ENCODE measurements at places on chromosomes 1 and 21.

DNA sequence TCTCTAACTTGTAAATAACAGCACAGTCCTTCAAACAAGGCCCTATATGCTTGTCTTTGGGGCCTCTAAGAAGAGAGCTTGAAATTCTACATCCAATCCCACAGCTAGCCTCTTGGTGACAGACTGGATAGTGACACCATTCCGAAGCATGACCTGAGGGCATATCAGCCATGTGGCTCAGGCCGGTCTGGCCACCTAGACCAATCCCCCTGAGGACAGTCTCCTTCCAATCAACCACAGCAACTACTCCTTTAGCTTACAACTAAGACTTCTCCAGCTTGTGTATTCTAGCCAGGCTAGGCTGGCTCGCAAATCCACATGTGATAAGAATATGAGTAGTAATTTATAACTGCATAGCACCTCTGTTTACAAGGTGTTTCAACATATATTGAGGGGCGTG, 14.0 kb downstream of the BCAR3 start:
- DNase-seq, result no peak

GRCh38 chr1:230540421-230541155, 101.7 kb upstream of the COG2 start:
- no peak for DNase-seq

DNA sequence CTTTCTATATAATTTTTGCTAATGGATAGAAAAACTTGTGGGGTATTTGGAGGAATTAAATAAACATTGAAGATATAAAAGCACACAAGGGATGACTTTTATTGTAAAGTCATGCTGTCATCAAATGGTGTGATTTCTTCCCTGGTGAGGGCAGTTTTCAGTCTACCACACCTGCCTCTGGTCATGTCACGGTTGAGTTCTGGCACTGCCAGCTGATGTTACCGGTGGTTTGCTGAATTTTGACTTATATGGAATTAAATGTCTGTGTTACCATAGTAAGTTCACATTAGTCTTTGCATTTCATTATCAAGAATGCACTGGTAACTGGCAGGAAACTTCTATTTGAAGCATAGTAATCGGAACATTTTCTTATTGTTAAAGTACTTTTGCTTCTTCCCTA, 13.4 kb downstream of the S1PR1 start:
- DNase-seq, result no peak

- DNase-seq, result no peak
Observed at GRCh38 chr1:205917466-205918238, 25.6 kb downstream of the SLC26A9 start.

- DNase-seq, result no peak
Observed at GRCh38 chr1:6033124-6033523, 12.6 kb upstream of the KCNAB2 start.

DNA sequence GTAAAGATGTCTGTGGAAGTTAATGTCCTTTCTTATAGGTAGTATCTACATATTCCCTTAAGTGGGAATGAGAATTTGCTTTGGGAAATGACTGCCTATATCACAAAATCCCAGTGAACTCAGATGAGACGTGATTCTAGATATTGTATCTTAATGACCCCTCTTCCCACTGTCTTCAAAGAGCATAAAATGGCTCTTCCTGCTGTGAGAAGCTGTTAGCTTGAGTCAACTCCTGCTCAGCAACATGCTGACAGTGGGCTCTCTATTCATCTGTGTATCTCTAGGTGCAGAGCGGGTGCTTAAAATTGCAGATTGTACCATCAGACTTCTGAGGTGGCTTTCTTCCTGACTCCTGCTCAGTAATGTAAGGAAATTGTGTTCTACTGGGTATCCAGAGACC, 100.6 kb downstream of the SPAG17 start:
- no peak for DNase-seq

DNA sequence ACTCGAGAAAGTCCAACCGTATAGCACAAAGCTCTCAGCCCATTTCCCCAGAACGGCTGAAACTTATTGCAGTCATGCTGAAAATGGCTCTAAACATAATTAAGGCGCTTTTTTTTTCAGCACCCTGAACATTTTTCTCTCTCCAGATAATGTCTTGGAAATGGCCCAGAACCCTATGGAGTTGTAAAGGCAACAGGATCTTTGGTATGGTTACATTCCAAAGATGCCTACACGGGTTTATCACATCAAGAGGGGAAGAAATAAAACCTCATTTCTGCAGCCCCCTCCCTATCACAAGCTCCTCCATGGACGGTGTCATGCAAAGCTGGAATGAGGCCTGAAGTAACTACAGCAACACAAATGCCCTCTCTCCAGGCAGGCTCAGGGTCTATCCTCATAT, 126.4 kb upstream of the GALNT2 start:
- no peak for DNase-seq

- DNase-seq, result no peak
Observed at GRCh38 chr1:97089173-97089572, 367.6 kb downstream of the PTBP2 start.

DNA sequence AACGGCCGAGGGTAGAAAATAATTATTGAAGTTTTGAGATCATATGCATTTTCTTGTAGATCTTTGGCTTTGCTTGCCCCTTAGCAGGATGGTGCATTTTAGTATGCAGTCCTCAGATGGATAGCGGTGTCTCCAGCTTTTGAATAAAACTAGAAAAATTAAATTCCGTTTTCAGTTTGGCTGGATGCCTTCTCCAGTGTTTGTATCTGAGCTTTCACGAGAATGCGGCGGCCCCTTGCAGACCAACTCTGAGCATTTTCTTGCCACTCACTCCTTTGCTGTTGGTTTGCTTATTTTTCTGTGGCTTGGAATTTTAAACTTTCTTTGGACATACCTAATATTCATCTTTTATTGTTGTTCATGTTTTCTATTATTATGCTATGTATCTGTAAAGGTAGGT, 192.6 kb downstream of the NFIA start:
- DNase-seq, result no peak

- DNase-seq, result no peak
Observed at GRCh38 chr1:233373226-233373625, 45.7 kb downstream of the MAP3K21 start.

DNA sequence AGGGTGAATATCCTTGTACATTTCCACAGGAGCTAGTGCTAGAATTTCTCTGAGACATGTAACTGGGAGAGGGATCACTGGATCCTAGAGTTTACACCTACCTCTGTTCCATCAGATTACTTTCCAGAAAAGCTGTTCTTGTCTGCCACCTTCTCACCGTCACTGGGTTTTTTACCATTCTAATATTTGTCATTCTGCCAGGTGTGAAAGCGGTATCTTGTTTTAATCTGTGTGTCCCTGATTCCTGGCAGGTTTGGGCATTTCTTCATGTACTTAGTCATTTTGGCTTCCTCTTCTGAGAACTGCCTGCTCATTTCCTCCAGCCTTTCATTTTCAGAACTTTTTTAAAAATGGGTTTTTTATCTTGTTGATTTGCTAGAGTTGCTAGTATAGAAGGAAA, 5.1 kb downstream of the PMF1 start:
- no peak for DNase-seq

DNA sequence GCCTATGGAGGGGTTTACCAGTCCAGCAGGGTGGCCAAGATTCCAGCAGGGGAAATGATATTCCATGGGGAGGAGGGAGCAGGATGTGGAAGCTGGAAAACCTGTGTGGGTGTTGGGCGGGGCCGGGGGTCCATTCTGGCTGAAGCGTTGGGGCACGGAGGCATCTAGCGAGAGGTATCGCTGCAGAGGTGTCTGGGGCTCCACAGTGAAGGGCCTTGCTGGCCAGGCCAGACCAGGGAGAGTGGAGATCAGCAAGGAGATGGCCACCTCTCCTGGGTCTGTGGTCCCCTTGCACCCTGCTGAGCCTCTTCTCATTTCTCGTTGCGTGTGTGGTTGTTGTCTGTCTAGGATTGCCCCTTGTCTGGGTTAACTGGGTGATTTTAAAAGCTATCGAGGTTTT, 6.2 kb downstream of the COQ8A start:
- DNase-seq, result no peak

DNA sequence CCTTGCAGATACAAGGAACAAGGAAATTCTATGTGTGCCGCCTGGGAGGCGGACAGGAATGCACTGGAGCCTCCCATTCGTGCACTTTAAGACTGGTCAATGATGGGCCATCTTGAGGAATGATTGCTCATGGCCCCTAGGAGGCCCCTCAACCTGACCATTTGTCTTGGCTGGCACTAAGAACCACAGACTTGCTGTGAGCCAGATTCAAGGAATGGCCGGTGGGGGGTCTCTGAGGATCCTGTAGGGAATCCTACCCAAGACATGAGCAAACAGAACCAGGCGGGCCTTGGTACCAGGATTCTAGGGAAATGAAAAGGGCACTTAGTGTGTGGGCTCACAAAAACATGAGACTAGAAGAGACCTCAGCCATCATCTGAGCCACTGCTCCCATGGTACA, 28.1 kb upstream of the GOLT1A start:
- no peak for DNase-seq

DNA sequence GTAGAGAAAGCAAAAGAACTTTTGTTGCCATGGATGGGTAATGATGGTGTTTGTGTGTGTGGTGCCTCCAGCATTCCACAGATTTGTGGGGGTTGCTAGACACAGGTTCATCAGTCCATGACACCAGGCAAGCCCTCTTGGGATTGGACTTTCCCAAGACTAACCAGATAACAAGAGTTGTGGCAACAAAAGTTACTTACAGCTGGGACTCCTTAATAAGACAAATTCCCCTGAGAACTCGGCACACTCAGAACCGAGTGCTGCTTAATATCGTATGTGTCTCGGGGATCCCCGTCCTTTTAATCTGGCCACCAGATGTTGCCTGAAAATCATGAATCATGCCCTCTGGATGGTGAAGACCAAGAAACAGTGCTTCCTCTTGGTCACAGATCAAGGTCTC, 193.3 kb downstream of the AJAP1 start:
- no peak for DNase-seq

DNA sequence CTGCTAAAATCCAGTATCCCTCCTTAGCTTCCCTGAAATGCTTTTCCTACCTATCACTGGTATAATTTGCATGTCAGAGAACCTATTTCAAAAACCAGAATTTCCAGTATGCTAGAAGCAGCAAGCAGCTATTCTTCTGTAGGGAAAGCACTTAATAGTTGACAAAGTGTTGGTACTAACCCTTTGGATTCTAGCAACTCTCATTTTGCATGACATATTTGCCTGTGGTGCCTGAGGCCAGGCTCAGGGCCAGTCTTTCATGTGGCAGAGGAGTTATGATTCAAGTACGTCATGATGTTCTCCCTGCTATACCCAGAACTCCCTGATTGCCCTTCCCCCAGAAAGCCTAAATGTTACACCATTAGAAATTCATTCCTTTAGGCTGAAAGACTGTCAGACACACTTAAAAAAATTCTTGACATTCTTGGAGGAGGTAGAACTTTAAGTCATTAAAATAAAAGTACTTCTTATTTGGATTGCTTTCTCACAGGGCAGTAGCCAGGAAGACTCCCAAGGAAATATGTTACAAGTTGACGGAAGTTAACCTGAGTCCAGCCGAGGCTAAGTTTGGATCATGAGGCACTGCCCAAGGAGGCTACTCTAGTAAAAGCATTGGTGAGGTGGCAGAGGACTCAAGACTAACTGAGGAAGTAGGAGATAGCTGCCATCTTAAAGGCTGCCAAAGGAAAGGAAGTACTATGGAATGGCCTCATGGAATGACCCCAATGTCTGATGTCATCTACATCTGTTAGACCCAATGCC, 298.4 kb upstream of the SPAG17 start:
- DNase-seq, result no peak

GRCh38 chr1:51139474-51139873, 37.4 kb downstream of the C1orf185 start:
- DNase-seq, result no peak

DNA sequence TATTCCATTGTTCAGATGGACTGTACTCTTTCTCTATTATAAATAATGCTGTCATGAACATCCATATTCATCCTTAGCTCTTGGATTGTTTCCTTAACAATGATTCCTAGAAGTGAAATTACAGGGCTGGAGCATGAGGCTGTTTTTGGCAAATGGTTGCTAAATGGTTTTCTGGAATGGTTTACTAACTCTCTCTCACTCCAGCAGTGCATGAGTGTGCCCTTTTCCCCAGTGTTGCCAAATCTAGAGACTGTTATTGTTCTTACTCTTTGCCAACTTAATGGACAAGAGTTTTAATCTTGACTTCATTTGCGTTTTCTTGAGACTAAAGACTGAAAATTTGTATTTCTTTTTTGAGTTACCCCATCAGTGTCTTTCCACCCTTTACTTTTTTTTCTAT, 113.0 kb downstream of the PAPPA2 start:
- no peak for DNase-seq

DNA sequence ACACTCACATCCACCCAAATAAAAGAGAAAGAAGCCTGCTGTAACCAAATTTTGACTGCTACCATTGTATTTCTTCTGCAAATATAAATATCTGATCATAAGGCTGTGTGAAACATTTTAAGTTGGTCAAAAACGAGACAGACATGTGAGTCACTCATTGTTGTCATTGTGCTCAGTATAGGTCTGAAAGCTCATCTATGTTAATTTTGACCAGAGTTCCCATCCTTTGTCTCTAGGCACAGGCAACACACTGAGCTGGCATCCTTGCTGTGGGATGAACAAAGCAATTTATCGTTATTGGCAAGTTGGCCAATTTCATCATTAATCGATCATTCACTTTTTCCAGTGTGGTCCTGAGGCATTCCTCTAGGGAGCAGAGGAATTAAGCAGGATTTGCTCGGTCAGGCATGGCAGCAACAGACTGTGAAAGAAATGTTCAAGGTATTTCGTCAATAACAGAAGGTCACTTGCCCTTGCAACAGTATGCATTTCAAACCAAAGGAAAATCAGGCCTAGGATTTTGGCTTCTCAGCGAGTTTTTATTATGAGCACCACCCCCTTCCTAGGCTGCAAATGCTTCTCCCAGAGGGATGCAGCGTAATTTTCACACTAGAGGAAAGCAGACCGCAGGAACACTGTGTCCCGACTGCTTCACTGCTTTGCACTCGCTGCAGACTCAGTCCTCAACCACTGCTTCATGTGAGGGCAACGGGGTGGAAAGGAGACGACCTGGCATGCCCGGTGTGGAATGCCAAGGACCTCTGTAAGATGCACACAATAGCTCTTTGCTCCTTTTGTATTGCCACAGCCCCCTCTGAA, 87.9 kb upstream of the SMYD2 start:
- DNase-seq, result no peak

DNA sequence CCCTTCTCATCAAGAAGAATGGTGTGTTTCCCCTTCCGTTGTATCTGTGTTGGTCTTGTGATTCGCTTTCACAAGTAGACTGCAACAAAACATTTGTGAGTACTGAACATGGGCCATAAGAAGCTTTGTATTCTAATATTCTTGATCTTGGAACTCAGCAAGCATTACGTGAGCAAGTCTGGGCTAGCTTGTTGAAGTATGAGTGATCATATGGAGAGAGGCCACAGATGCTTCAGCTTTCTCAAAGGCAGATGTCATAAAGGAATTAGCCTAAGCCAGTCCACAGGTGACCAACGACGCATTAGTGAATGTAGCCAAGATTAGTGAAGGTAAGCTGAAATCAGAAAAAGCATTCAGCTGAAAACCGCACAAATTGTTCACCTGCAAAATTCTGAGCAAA, 609.6 kb upstream of the NEGR1 start:
- no peak for DNase-seq

- no peak for DNase-seq
Observed at GRCh38 chr1:228804640-228805413, 69.5 kb downstream of the RHOU start.

GRCh38 chr1:41272601-41273000, 30.5 kb upstream of the SCMH1 start:
- no peak for DNase-seq

GRCh38 chr21:28790335-28790734, 202.3 kb downstream of the LTN1 start:
- no peak for DNase-seq
